ENCODE measurements at places on chromosomes 7 and 10.

GRCh38 chr7:112970771-112971170 is 115.9 kb downstream of the GPR85 start:
- DNase-seq, result no peak

DNA sequence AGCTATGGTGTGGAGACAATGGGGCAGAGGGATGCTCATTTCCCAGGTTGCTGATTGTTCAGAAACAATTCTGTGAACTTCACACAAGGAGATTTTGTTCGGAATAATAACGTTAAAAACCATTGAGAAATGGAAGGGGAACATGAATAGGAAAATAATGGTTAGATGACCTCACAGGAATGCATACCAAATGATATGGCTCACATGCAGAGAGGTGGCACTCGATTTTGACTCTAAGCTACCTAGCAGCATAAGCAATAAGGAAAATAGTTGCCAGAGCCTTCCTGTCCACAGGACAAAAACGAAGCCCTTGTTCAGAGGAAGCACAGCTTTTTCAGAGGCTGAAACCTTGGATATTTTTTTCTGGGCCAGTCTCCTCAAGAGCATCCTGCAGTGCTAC is 293.1 kb downstream of the ZEB1 start:
- DNase-seq, result no peak

DNA sequence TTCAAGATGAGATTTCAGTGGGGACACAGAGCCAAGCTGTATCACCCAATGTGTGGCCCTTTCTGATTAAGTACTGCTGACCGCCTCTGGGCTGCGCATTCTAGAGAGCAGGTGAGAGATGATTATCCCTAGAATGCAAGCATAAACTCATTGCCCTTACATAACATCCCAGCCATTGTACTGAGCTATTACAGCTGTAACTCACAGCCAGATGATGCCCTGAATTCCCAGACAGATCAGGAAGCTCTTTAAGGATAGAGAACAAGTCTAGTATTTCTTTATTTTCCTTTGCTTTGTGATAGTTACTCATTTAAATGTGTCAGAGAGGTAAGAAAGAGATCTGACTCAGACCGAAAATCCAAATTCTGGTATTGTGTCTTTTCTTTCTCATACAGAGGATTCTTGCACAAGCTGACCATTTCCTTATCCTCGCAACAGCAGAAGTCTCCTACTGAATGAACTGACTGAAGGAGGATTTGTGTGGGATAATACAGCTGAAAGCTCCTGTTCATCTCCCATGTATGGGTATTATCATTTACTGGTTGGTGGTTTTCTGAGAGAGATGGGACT is 58.4 kb downstream of the ZNF22 start:
- DNase-seq, result no peak

DNA sequence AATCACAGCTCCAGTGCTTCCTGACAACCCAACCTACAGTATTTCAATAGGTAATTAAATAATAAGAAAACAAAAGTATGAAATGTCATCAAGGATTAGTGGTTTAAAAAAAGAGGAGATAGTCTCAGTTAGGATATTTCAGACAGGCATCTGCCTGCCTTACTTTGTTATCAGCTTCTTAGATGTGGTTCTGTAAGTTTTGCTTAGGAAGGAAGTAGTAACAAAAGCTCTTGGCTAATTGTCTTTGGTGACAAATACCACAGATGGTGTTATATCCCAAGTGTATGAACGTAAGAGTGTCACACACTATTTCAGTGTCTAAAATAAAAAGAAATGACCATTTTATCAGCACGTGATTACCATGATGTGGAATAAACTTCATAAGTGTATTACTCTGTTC is 9.8 kb upstream of the ACTA2 start:
- DNase-seq, result no peak

- no peak for DNase-seq
Observed at GRCh38 chr10:118844731-118845521, 90.2 kb upstream of the CACUL1 start.

DNA sequence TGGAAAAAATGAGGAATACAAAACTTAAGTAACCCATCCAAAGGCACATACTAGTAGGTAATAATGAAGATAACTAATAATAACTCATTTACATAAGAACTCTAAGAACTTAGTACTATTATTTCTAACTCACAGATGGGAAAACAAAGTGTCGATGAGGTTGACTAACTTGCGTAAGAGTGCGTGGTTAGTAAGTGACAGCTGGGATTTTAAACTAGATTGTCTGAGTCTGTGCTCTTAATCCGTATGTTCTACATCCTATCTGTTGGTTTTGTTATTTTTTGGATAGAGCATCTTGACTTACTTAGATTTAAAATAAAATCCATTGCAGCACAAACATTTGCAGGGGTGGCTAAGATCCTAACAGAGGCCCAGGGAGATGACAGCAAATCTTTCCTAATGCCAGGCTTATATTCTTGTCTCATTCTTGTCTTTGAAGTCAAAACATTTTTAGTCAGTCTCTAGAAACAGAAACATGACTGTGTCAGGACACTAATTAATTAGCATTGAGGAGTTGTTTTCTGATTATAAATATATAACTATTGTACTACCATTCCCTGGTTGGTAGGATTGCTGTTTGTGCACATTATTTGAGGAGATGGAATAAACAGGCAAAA is 11.7 kb downstream of the RPA3 start:
- DNase-seq, result no peak

All from activated naive CD4-positive, alpha-beta T cell treated with anti-CD3 and anti-CD28 coated beads, Interleukin-2, amount 50 U/mL, for 16 hours (primary cell).